ENCODE measurements at places on chromosomes 5 and 9.

- no peak for DNase-seq
Observed at GRCh38 chr5:8396756-8397155, 527.8 kb downstream of the MTRR start.

GRCh38 chr9:100761276-100761802, 183.5 kb downstream of the CAVIN4 start:
- DNase-seq: no peak

DNA sequence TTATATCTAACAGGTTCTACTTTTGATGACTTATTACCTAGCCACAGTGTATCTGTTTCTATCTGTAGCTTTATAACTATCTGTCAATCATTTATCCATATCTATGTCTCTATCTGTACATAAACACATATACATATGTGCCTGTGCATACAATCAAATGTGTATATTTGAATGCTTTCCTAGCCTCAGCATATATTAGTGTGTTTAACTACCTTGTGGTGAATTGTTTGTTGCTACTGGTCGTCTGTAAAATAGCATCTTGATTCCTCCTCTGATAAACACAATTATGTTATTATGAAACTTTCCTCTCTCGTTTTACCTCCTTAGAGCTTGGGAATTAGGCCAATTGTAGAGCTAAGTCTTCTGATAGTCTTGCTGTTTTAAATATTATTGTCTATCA, 44.4 kb downstream of the PARP8 start:
- DNase-seq: no peak

DNA sequence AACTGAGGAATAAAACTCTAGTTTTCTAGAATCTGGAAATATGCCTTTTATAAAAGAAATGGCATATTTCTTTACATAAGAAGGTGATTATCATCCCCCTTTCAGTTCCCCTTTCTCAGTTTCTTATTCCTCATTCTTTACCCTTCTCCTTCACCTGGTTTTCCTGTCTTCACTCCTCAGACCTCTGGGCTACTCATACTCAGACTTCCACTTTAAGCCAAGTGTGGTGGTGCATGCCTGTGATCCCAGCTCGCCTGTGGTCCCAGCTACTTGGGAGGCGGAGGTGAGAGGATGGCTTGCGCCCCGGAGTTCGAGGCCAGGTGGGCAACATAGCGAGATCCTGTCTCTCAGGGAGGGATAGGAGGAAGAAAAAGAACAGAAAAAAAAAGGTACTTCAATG, 57.2 kb downstream of the RANBP6 start:
- DNase-seq: no peak

DNA sequence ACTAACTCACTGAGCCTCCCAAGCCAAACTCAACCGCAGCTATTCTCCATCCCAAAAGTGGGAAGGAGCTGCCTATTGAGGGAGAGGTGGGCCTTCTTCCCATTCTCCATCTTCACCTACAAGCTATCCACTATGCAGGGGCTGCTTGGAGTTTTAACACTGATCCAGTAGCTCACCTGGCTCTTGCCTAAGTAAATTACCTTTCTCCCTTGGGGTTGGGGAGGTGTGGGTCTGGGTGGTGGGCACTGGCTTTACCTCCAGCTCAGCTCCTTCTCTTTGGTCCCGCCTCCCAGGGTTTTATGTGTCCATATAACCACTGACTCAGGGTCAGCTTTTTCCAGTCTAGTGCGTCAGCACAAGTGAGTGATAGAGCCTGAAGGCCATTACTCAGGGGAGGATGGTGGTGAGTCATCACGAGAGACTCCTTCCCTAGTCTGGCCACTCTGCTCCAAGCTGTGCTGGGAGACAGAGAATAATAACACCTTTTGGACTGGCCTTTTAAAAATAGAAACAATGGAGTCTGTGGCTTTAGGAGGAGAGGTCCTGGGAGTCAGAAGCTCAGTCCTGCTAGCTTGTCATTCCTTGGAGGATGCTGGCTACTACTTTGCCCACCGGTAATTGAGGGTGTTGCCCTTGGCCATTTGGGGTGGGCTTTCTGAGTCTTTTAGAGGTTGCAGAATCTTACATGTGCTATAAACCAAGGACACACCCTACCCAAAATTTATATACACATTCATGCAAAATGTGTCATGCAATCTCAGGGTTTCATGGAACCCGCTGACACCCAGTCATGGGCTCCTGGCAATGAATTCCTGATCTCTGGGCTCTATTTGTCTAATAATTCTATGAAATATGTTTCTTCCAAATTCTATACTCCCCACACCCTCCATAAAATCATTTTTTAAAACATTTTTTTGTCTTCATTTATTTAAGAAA, 35.6 kb upstream of the ATP6V1G1 start:
- peak; percentile 99 for DNase-seq

- DNase-seq: no peak
Observed at GRCh38 chr5:43039471-43040286, 440 bp downstream of the ANXA2R start.

All from bronchial epithelial cell (primary cell).